ENCODE measurements at places on chromosomes 11 and 22. TPM values are rescaled to one million over a fixed set of nuclear protein-coding genes. Genes with fewer than 3 reads are reported as not detected.

- H3K27ac ChIP-seq: no peak overlapping the region
- no peak for DNase-seq
- peaks cover 9% of the 10 kb centered on the region for H3K27me3 ChIP-seq
- no peak overlapping the region for H3K4me3 ChIP-seq
- H3K36me3 ChIP-seq: no peaks in the 10 kb centered on the region
These were observed 348.3 kb upstream of the B3GAT1 start for GRCh38 chr11:134760299-134760698.

- H3K36me3 ChIP-seq: peaks cover 20% of the 10 kb centered on the region
- H3K27me3 ChIP-seq: no peaks in the 10 kb centered on the region
- no peaks in the 10 kb centered on the region for H3K4me1 ChIP-seq
- no peak overlapping the region for H3K27ac ChIP-seq
- H3K4me3 ChIP-seq: no peak overlapping the region
These were observed 23.2 kb downstream of the TAF1D start for GRCh38 chr11:93718057-93718563.

- no peaks in the 10 kb centered on the region for H3K4me1 ChIP-seq
- no peak for DNase-seq
- no peaks in the 10 kb centered on the region for H3K36me3 ChIP-seq
- no peak overlapping the region for H3K27ac ChIP-seq
- H3K4me3 ChIP-seq: no peak overlapping the region
- H3K27me3 ChIP-seq: peaks cover 8% of the 10 kb centered on the region
These were observed 217.8 kb downstream of the KIRREL3 start for GRCh38 chr11:126782810-126783209.

GRCh38 chr22:30425616-30426387 is at the start of gene MTFP1:
TSS of gene MTFP1 (plus strand) at chr22:30425768. CDS start at chr22:30425880, 112 bp downstream.
- H3K4me1 ChIP-seq: peaks cover 51% of the 10 kb centered on the region
- peak within 1 kb of the TSS; percentile 86 for H3K4me3 ChIP-seq
- peak within 1 kb of the TSS; percentile 99 for H3K27ac ChIP-seq
- DNase-seq: peak; percentile 94
- no peaks in the 10 kb centered on the region for H3K27me3 ChIP-seq
- peaks cover 3% of the 10 kb centered on the region for H3K36me3 ChIP-seq

DNA sequence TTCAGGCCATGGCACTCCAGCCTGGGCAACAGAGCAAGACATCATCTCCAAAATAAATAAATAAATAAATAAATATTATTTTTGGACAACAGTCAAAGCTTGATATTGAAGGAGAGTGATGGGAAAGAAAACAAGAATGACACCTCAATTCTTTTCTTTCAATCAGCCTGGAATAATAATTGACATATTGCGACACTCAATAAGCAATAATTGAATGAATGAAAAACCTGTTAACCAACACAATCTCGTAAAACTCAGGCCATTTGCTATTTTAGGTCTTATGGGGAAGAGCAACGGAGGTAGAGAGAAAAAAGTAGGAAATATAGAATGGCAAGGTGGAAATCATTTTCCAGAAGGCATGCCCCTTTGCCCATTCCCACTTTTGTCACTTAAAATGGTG is 10.5 kb upstream of the RBFOX2 start:
- H3K4me3 ChIP-seq: no peak overlapping the region
- H3K27ac ChIP-seq: no peak overlapping the region
- no peaks in the 10 kb centered on the region for H3K36me3 ChIP-seq
- H3K4me1 ChIP-seq: no peaks in the 10 kb centered on the region
- DNase-seq: no peak

DNA sequence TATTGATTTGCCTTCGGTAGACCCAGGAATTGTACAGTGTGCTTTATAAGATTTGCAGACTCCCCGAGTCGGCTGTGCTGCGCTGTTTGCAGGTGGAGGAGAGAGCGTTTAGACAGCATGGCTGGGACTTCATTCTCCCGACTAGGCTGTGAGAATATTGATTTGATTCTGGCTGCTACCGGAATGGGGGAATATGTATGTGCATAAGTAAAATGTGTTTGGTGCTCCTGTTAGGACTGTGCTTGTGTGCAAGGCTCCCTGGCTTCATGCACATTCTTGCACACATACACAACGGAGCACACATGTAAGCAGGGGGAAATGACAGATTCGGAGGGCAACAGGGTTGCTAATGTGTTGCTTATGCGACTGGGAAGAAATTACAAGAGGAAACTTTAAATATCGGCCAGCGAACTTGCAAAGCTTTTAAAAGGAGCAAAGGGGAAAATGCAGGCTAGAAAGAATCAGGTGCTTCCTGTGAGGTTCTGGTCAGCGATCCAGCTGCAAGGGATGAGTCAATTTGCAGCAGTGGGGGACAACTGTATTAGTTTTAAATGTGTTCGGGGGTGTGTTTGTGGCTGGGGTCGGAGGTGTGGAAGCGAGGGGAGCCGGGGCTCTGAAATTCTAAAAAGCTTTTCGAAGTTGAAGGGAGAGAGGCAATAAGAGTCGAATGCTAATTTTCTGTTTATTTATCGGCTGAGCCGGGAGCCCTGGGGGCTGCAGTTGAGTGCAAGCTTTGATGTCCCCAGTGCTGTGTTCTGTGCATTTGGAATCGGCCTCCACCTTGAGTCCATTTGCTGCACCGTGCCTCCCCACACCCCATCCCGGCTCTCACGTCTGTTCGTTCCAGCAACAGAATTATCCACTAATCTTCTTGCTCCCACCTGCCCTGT is 731 bp downstream of the NTM start:
- no peaks in the 10 kb centered on the region for H3K4me1 ChIP-seq
- DNase-seq: no peak
- H3K27ac ChIP-seq: no peak overlapping the region
- no peaks in the 10 kb centered on the region for H3K36me3 ChIP-seq

DNA sequence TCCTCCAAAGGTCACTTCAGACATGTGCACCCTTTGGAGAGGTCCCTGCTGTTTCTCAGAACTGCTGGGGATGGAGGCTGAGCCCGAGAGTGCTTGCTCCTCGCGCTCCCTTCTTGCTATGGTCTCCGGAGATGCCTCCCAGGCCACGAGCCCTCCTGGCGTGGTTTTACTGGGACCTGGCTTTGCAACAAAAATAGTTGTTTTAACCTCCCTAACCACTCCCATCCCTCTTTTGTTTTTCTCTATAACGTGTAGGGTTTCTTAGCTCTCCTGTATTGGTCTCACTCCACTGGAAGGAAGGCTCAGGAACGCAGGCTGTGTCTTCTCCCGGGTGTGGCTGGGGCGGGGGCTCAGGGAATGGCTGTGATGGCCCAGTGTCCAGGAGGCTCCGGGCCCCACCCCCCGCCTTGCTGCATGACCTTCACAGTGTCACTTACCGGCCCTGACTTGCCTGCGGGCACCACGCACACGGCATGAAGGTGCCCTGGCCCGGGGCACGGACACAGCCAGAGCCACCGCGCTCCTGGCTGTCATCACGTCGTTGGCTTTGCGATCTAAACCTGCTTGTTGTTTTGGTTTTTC is 5.6 kb downstream of the PTDSS2 start:
- H3K36me3 ChIP-seq: peaks cover 3% of the 10 kb centered on the region
- no peaks in the 10 kb centered on the region for H3K27me3 ChIP-seq
- H3K27ac ChIP-seq: no peak overlapping the region
- H3K4me1 ChIP-seq: peaks cover 31% of the 10 kb centered on the region
- DNase-seq: peak; percentile 75

DNA sequence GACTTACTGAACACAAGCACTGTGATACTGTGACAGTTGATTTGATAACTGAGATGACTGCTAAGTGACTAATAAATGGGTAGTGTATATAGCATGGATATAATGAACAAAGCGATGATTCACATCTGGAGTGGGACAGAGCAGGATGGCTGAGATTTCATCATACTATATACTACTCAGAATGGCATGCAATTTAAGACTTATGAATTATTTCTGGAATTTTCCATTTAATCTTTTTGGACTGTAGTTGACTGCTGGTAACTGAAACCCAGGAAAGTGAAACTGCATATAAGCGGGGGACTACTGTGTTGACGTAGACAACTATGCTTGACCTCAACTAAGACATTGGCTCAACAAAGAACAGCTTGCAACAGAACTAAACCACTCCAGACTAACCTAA is 20.0 kb upstream of the NUCB2 start:
- H3K4me3 ChIP-seq: peak overlapping the region; percentile 37
- H3K27ac ChIP-seq: peak overlapping the region; percentile 93
- no peaks in the 10 kb centered on the region for H3K27me3 ChIP-seq
- peaks cover 16% of the 10 kb centered on the region for H3K4me1 ChIP-seq
- DNase-seq: no peak

GRCh38 chr11:10694486-10695239 is 1.1 kb upstream of the IRAG1 start:
- H3K4me1 ChIP-seq: peaks cover 61% of the 10 kb centered on the region
- DNase-seq: no peak
- H3K4me3 ChIP-seq: no peak overlapping the region
- peak overlapping the region; percentile 83 for H3K27ac ChIP-seq
- H3K36me3 ChIP-seq: no peaks in the 10 kb centered on the region

- no peak overlapping the region for H3K27ac ChIP-seq
- H3K4me1 ChIP-seq: peaks cover 3% of the 10 kb centered on the region
- H3K27me3 ChIP-seq: no peaks in the 10 kb centered on the region
- H3K4me3 ChIP-seq: no peak overlapping the region
These were observed 11.9 kb upstream of the SH3BP1 start for GRCh38 chr22:37627545-37627944.

DNA sequence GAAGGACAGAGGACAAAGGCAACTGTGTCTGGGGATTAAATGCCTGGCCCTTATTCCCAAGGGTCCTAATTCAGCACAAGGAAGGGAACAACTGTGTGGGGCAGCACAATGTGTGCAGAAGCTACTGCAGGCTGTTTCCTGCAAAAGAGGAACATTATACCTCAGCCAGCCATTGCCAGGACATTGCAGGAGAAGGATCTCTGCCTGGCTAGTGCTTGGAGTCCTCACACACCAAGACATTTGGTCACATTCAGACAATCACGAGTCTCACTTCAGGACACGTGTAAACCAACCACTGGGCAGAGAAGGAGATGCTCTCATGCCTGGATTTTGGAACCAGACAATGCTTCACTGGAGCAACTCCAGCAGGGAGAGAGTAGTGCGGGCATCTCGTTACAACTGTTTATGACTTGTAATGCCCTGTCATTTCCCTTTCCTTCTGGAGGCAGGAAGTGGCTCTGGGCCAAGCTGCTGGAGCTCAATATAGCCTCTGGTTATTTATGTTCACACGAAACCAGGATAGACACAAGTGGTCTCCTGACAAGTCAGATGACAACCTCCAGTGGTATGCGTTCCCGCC is 23.9 kb upstream of the ZC3H12C start:
- H3K36me3 ChIP-seq: no peaks in the 10 kb centered on the region
- peaks cover 17% of the 10 kb centered on the region for H3K4me1 ChIP-seq
- DNase-seq: no peak
- H3K27me3 ChIP-seq: no peaks in the 10 kb centered on the region
- H3K4me3 ChIP-seq: peak overlapping the region; percentile 10

Gene HEPHL1
- total RNA-seq: not detected

- peak overlapping the region; percentile 8 for H3K27ac ChIP-seq
These were observed 21.0 kb downstream of the ZNRF3 start for GRCh38 chr22:28904211-28904896.

Gene CCDC87
- 0.27 TPM for total RNA-seq

GRCh38 chr11:28476049-28476448 is 367.9 kb downstream of the METTL15 start:
- no peak for DNase-seq
- peaks cover 5% of the 10 kb centered on the region for H3K4me1 ChIP-seq
- no peak overlapping the region for H3K4me3 ChIP-seq
- H3K27me3 ChIP-seq: no peaks in the 10 kb centered on the region

DNA sequence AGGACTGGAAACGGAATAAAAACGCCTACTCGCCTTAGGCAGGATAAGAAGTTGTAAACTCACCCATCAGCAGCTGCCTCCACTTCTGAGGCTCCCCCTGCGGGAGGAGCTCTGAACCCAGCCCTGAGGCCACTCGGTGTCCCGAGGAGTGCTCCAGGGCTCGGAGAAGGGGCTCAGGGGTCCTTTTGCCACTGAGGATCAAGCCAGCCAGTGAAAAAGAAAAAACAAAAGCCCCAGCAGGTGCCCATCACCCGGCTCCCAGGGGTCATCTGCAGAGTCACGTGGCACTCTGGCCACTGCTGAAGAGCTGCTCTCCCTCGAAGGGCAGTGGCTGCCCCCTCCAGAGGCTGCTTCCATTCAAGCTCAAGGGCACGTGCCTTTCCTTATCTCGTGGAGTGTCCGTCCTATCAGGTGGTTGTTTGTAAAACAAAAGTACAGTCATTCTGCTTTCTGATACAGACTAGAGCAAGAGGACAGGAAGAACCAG is 29.0 kb downstream of the NUP50 start:
- H3K4me3 ChIP-seq: no peak overlapping the region
- no peaks in the 10 kb centered on the region for H3K27me3 ChIP-seq
- DNase-seq: no peak
- H3K27ac ChIP-seq: no peak overlapping the region
- H3K4me1 ChIP-seq: peaks cover 2% of the 10 kb centered on the region

DNA sequence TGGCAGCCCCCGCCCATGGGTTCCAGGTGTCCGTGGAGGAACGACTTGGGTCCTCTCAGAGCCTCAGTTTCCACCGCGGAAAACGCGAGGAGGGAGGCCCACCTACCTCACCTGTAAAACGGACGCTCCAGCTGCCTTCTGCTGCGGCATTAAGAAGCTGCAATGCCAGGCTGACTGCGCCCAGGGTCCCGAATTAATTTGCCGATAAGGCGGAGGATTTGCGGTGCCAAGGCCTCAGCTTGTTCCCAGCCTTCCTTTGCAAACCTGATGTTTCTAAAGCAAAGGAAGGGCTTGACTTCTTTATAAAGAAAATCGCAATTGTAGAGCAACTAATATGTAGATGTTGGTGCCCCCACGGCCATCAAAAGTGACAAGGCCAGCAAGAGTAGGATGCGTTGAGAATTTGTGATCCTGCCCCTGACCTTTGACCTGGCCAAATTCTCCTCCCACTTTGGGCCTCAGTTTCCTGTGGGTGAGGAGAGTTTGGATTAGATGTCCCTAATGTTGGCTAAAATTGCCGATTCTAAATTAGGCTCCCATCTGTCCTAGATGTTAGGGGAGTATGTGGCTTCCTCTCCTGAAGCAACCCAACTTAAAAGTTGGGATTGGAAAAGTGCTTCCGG is 849 bp upstream of the TCF20 start:
- no peak overlapping the region for H3K27ac ChIP-seq
- no peaks in the 10 kb centered on the region for H3K36me3 ChIP-seq
- H3K27me3 ChIP-seq: no peaks in the 10 kb centered on the region
- H3K4me3 ChIP-seq: peak overlapping the region; percentile 44
- H3K4me1 ChIP-seq: peaks cover 12% of the 10 kb centered on the region

GRCh38 chr11:128498721-128499245 is 88.6 kb downstream of the ETS1 start:
- H3K4me3 ChIP-seq: no peak overlapping the region
- DNase-seq: no peak
- peaks cover 1% of the 10 kb centered on the region for H3K36me3 ChIP-seq
- H3K4me1 ChIP-seq: peaks cover 95% of the 10 kb centered on the region

Gene POLR2F
- total RNA-seq: 67.5 TPM

GRCh38 chr11:3926458-3927095 is 71.1 kb downstream of the STIM1 start:
- peaks cover 28% of the 10 kb centered on the region for H3K4me1 ChIP-seq
- DNase-seq: no peak
- H3K27ac ChIP-seq: no peak overlapping the region
- H3K27me3 ChIP-seq: no peaks in the 10 kb centered on the region
